Lower lobe of right lung (tissue), 2 donors: ENCODE measurements at places on chromosomes 12 and 14. TPM values are rescaled to one million over a fixed set of nuclear protein-coding genes. Genes with fewer than 3 reads are reported as not detected.

- no peaks in the 10 kb centered on the region for H3K27me3 ChIP-seq
- H3K4me1 ChIP-seq = no peaks in the 10 kb centered on the region
- no peak overlapping the region for H3K27ac ChIP-seq
- H3K4me3 ChIP-seq = no peak overlapping the region
- no peak for DNase-seq
- no peaks in the 10 kb centered on the region for H3K36me3 ChIP-seq
Observed at GRCh38 chr12:102172436-102172835, 25.2 kb downstream of the PMCH start.

WIF1 gene
- total RNA-seq = 97.0 TPM

DNA sequence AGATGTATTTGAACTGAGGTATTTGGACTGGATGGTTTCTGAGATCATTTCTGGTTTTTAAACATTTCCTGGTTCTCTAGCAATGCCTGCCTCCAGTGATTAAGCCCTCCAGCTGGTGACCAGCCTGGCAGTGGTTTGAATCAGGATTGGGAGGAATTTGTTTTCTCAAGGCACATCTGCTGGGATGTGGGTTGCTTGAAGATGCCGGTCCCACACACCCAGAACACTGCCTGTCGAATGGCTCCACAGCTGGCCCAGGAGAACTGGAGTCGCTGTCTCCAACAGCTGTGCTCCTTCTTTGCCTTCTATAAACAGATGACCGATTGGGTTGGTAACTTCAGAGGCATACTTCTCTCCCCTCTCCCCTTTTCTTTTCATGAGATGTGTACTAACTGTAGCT lies 258.0 kb upstream of the DDHD1 start:
- H3K36me3 ChIP-seq = no peaks in the 10 kb centered on the region
- H3K4me3 ChIP-seq = no peak overlapping the region
- H3K27ac ChIP-seq = no peak overlapping the region
- H3K4me1 ChIP-seq = no peaks in the 10 kb centered on the region

MIPOL1 gene
- 12.1 TPM for total RNA-seq

PROX2 gene
- total RNA-seq = 0.12 TPM
